Stimulated activated CD4-positive, alpha-beta T cell treated with anti-CD3 and anti-CD28 coated beads, TNF-alpha, amount 100 ng/mL, for 4 hours (primary cell): ENCODE measurements at places on chromosomes 1 and 21.

DNA sequence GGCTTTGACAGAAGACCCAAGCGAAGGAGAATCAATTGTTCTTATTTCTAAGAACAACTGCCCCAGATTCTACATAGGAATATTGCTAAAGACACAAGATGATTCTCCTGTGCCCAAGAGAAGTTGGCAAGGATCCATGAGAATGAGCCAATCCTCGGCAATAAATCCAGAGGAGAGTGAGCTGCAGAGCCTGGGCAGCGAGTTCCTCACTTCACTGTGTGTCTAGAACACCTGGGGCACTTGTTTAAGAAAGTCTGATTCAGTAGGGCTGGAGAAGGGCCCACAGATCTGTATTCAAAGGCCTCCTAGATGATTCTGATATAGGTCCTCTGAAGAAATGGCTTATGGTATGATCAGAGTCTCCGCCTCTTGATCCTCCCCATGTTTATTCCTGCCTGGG is 31.8 kb downstream of the GADD45A start:
- no peak for DNase-seq

DNA sequence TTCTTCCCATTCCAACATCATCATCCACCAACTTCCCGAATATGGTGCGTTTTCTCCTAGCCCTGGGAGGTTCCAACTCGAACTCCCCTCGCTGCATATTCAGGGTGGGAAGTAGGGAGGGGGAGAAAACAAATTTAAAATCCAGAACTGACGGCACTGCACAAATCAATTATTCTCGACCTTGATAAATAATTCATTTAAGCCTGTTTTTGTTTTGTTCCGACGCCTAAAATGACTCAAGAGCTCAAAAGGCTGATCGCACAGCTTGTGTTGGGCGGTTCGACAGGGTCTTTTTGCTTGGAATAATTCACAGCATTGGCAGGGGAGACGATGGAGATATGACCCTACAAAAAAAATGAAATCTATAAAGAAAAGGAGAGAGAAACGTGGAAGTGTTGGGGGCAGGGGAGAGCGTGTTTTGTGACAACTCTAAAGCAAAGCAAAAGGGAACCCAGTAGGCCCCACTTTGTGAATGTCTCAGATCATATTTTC is 3.1 kb upstream of the BARHL2 start:
- no peak for DNase-seq

DNA sequence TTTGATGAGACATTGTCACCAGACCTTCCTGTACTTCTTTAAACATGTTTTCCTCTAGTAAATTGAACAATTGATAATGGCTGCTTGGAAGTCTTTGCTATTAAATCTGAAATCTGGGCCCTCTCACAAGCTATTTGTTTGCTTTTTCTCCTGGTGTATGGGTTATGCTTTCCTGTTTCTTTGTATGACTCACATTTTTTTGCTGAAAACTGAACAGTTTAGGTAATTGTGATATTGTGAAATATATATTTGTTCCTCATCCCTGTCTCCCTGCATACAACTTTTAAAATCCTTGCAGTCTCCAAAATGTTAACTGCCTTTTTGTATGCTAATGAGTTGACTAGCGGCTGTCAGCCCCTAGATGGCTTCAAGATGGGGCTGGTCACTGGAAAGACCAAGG is 61.6 kb downstream of the MAP3K21 start:
- DNase-seq, result no peak

DNA sequence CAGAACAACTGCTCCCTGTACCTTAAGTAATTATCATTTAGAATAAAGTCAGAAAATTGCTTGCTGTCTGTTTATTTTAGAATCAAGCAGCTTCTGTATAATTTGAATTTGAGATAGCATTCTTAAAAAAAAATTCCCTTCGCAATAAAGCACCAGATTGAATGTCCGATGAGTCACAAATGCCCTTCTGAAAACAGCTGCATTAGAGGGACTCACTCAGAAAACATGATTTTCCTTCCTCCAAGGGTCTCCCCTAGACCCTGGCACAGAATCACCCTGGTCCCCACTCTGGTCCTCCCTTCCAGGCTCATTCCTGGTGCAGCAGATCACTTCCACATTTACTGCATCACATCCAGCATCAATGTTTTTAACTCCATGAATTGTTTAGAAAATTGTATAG is 471.1 kb upstream of the VAMP3 start:
- no peak for DNase-seq

GRCh38 chr21:19874521-19874920 is 1123.7 kb upstream of the NCAM2 start:
- no peak for DNase-seq

DNA sequence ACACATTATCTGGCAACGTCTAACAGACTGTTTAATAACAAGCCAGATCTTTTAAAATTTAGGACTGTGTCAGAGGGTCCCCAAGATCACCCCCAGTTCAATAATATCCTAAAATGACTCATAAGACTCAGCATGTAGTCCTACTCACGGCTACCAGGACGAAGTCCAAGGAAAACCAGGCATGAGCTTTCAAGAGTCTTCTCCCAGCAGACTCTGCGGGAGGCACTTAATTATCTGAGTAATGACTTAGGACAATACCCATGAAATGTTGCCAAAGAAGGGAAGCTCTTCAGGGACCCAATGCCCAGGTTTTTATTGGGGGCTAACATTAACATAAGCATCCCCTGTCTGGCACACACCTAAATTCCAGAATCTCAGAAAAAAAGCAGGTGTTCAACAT is 7.0 kb downstream of the HFM1 start:
- no peak for DNase-seq

GRCh38 chr1:187985145-187985896 is 1156.6 kb downstream of the PLA2G4A start:
- no peak for DNase-seq

DNA sequence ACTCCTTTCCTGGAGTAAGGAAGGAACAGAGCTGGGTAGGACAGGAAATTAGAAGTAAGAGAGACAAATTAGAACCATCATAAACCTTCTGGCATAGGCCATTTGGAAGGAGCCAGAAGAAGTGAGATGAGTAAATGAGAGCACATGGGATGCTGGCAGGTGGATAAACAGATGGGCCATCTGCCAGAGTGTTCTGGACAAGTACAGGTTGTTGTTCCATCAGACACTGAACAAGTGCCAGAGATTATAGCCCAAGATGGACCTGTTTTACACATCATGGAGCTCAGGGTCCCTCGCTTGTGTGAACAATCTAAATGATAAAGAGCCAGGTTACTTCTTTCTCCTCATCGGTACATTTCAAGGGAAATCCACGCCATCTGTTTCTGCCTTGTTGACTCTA is 200.3 kb downstream of the HHIPL2 start:
- DNase-seq, result no peak

DNA sequence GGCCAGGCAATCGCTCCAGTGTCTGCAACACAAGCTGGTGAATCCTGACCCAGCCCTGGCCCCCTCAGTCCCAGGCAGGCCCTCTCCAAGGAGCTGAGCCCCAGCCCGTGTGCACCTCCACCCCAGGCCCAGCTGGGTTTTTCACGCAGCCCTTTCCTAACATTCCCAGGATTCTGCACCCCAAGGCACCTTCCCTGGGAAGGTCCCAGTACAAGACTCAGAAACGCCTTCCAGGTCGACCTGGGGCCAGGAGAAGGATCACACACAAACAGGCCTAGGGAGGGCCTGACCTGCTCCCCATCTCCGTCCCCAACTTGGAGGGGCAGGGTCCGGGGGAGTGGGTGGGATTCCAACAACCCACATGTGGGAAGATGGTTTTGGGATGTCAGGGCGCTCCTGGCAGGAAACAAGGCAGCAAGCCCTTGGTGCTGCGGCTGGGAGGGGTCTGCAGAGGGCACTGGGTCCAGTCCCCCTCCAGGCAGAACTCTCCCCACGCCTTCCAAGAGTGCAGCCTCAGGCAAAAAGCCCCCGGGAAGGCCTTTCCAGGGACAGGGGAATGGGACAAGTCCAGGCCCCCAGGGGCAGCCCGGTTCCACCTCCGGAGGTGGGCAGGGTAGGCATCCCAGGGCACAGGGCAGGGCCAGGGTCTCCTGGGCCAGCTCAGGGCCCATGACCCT is 58.3 kb downstream of the KCNAB2 start:
- no peak for DNase-seq
